Tibial nerve (tissue), 4 donors: ENCODE measurements at places on chromosomes 12 and 14. TPM values are rescaled to one million over a fixed set of nuclear protein-coding genes. Genes with fewer than 3 reads are reported as not detected.

CLEC4C gene
- not detected for total RNA-seq

DNA sequence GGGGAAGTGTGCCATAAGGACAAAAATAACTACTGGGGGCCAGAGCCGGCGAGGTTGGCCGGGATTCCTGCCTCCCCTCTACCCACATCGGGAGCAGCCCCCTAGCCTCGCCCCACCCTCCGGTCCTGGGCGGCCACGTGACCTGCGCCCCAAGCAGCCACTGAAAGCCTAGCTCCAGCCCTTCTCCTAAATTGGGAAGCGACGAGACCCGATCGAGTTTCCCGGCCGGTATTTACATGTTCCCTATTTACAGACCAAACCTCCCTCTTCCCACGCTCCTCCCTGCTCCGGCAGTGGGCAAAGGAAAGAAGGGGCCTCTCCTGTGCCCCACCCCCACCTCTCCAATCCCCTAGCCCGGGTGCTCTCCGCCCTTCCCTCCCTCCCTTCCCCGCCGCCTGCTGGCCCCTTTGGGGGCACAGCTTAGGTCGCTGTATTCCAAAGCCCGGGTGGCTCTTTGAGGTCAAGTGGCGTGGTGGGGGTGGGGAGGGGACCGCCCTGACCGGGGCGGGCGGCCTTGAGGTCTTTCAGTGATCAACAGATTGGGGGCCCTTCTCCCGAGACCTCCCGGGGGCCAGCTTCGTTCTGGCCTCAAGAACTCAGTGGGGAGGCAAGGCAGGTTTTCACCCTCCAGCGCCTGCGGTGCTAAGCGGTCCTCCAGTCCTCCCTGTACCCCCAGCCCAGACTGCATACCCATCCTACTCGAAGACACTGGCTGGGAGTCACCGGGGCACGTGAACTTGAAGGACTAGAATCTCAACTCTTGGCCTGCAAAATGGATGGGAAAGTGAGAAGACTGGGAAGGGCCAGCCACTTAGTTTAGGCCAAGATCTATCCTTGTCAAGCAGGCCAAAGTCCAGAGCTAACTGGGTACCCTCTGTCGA lies 6.3 kb upstream of the CTDSP2 start:
- peak; percentile 25 for DNase-seq

SYNDIG1L gene
- total RNA-seq, result not detected

KRT3 gene
- total RNA-seq, result not detected

DNA sequence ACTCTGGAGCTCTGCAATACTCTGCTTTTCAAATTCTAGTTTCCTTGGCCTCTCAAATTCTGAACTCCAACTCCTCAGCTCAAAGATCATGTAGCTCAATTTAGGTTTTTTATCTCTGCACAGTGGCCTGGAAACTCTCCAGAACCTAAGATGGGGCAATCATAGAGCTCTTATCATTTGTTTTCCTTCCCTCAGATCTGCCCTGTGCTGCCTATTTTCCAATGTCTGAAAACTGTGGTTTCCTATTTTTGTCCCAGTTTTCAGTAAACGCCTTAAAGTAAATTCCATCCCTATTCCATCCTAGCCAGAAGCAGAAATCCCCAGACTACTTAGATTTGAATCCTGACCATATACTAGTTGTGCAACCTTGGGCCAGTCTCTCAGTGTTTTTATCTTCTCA lies 73.2 kb downstream of the CEP83 start:
- no peak for DNase-seq

DNA sequence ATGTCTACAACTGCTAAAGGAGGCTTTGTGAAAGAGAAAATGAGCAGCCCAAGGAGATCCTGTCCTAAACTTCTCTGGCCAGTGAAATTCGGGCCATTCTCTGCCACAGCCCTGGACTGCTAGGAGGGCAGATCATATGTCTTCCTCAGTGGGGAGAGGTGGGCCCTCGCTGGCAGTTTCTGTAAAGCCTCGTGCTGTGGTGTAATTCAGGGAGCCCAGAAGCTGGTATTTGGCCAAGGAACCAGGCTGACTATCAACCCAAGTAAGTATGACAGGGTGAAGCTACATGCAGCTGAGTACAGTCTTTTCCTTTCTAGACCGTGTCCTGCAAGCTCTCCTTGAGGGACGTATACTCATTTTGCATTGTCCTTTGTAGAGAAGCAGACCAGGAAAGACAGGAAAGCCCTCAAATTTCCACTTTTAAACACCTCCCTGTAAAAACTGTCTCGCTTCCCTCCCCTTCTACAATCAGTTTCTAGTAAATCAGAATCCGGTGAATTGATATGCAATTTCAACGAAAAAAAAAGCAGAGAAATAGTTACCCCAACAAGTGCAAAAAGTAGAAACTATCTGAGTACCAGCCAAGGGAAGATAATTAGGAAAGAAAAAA lies 106.8 kb downstream of the DAD1 start:
- no peak for DNase-seq
